ENCODE measurements at places on chromosomes 3 and 15. TPM values are rescaled to one million over a fixed set of nuclear protein-coding genes. Genes with fewer than 3 reads are reported as not detected.

PAK6 gene
- 9.8 TPM for total RNA-seq

CSPG4 gene
- 45.7 TPM for total RNA-seq

ETFA gene
- total RNA-seq, result 90.4 TPM

EXD1 gene
- total RNA-seq, result not detected

OR5K2 gene
- total RNA-seq, result not detected

HYAL1 gene
- 6.3 TPM for total RNA-seq

PPIP5K1 gene
- total RNA-seq, result 35.4 TPM

TRAT1 gene
- 0.12 TPM for total RNA-seq

IL20RB gene
- total RNA-seq, result 0.12 TPM

SEMA6D gene
- total RNA-seq, result 40.2 TPM

Data from metanephros (tissue), 2 donors.